Activated T-cell treated with anti-CD3 and anti-CD28 coated beads, Interleukin-2, amount 50 U/mL, for 1 hour (primary cell): ENCODE measurements at places on chromosomes 6 and 20.

- no peak for DNase-seq
These were observed 2.0 kb downstream of the ANKRD6 start for GRCh38 chr6:89434954-89435353.

- no peak for DNase-seq
These were observed 253.5 kb downstream of the NRN1 start for GRCh38 chr6:5753209-5753608.

GRCh38 chr6:64289931-64290330 is 654.3 kb downstream of the PHF3 start:
- DNase-seq = no peak

DNA sequence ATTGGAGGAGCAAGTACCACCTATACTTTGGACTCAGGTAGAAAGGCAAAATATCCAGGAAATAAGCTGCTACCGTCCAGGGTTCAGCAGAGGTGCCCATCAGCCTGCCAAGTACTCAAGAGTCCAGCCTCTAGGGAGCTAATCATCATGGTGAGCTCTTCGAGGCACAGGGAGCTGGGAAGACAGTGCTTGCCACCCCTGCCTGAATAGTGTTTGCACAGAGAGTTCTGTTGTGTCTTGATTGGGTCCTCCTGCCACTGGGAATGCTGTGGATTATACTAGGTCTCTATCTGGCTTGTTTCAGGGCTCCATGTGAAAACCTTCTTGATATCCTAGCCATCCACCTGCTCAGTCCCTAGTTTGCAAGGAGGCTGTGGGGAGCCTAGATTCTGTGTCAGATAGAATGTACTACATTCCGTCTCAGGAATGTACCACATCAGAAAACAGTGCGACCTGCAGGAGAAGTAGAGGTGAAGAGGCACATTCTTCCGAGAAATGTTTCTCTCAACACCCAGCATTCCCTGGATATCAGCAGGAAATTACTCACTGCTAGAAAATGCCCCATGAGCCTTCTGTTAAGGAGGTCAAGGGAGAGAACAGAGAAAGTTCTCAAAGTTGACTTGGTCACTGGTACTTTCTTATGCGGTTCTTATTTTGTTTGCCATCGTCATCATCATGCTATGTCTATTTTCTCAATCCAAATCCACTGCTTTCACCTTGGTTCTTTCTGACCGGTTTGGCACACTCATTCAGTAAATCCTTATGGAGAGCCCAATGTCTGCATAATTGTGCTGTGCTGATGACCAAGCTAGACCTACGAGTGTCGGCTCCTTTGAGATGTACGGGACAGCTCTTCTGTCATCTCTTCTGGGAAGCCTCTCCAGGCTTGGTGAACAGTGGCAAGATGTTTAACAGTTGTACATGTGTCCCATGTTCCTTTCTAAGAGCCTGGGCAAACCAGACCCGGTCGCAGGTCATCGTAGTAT is 30.7 kb downstream of the PTPN1 start:
- no peak for DNase-seq
